ENCODE measurements at places on chromosomes 1 and 21. TPM values are rescaled to one million over a fixed set of nuclear protein-coding genes. Genes with fewer than 3 reads are reported as not detected.

GRCh38 chr1:31043631-31044030 is 21.9 kb downstream of the PUM1 start:
- DNase-seq = no peak

DNA sequence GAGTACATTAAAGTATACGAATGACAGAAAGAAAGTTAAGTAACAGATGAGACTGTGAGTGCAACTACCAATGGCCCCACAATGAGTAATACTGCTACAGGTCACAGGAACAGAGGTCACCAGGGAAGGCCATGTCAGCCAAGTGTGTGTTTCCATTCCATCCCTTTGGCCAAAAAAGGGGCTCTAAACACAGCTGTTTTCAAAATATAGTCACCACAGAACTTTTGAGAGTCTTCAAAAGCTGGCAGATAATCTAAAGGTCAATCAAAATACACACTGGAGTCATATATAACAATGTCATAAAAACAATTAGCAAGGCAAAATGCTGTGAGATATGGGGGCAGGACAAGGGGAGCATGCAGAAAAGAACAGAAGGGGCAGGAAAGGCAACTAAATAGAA is 10.2 kb downstream of the USP24 start:
- DNase-seq = no peak

DNA sequence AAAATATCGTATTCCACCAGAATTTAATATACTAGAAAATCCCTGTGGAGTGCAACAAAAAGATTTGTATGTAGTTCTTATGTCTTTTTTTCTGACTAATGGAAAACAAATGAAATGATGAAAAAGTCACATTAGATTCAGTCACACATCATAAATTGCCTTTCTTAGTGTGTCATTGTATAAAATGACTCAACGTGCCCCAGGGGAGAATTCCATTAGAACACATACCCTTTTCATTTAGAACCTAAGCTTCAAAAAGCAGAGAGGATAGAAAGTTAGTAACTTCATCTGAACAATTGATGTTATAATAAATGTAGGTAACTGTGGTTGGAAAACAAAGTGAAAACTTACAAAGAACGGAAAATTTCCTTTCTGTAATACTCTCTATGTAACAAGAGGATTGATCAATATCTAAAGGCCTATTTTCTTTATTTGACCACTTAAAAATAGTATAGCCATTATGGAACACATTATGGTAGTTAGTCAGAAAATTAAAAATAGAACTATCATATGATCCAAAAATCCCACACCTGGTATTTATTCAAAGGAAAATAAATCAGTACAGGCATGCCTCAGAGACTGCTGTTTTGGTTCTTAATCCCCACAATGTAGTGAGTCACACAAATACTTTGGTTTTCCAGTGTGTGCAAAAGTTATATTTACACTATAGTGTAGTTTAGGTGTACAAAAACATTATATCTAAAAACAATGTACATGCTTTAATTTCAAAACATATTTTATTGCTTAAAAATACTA is 1016.1 kb downstream of the KCNT2 start:
- peak; percentile 54 for DNase-seq

DNA sequence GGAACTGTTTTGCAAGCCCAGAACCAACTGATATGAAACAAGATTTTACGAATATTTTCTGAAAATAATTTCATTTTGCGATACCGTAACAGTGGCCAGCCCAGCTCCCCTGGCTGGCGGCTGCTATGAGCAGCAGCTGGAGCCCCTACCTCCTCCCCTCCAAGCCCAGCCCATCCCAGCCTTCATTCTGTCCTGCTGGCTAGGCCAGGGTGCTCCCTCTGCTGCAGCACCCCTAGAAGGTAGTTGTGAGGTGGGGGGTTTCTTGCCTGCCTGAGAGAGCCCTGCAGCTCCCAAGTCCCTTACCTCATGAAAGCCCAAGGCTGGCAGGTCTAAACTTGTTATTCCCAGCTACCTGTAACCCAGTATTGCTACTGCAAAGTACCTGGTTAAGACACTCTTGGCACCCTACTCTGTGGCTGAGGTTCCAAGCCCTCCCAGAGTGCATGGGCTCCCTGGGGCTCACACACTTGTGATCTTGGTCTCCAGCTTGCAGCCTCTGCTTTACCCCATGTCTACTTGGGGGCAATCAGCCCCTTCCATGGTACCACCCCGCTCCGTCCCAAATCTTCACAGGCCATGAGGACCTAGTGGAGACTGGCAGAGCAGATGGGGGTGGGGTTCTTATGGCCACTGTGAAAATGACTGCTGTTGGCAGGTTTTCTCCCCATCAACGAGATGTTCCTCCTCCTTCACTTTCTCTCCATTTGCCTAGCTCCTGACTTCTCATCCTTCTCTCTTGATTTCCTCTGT is 239.8 kb downstream of the TRABD2B start:
- DNase-seq = no peak

RAB7B gene
- 3.8 TPM for total RNA-seq

- DNase-seq = peak; percentile 49
Measured at GRCh38 chr1:28359592-28360239, 9.8 kb upstream of the PHACTR4 start.

- no peak for DNase-seq
Measured at GRCh38 chr21:29335720-29336119, 37.0 kb downstream of the BACH1 start.

SPRR2E gene
- not detected for total RNA-seq

PATJ gene
- 10.0 TPM for total RNA-seq

GRCh38 chr1:109268431-109269211 is 14.3 kb downstream of the PSRC1 start:
- no peak for DNase-seq

SLC1A7 gene
- 2.4 TPM for total RNA-seq

GRCh38 chr1:164510435-164510834 is 48.5 kb upstream of the PBX1 start:
- DNase-seq = peak; percentile 14

PMF1 gene
- 79.0 TPM for total RNA-seq

C8B gene
- not detected for total RNA-seq

SELL gene
- 5.0 TPM for total RNA-seq

GRCh38 chr1:60222360-60223115 is 149.0 kb upstream of the C1orf87 start:
- DNase-seq = no peak

DNA sequence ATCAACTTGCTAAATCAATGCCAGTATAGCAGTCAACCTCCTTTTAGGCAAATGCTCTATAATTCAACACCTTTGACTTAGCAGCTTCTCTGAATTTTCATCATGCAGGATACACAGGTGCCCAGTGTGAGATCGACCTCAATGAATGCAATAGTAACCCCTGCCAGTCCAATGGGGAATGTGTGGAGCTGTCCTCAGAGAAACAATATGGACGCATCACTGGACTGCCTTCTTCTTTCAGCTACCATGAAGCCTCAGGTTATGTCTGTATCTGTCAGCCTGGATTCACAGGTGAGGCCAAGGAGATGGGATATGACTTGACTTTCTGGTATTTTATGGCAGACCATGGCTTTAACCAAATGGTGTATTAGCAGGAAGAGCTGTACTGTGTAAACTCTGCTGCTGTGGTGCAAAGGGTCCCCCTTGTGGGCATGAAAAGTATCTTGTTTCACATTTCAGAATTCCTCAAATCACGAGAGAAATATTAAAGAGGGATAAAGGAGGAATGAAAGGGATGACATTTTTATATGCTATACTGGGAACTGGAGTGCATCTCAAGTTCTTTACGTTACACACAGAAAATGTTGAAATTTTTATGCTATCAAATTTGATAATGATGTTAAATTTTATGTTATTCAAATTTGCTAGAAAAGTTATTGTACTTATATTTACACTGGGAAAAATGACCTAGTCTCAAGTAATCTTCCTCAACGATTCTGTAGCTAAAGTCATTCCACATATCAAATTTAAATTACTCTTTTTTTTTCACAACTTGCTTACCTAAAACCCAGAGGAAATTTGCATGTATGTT is 88.9 kb downstream of the CRB1 start:
- DNase-seq = peak; percentile 58

- DNase-seq = no peak
Measured at GRCh38 chr21:32282992-32283391, 4.1 kb upstream of the MIS18A start.

- DNase-seq = no peak
Measured at GRCh38 chr1:1325288-1326074, 879 bp downstream of the CPTP start.

GRCh38 chr1:189804352-189804751 is 673.3 kb downstream of the BRINP3 start:
- no peak for DNase-seq

PPIAL4G gene
- total RNA-seq = not detected

DNA sequence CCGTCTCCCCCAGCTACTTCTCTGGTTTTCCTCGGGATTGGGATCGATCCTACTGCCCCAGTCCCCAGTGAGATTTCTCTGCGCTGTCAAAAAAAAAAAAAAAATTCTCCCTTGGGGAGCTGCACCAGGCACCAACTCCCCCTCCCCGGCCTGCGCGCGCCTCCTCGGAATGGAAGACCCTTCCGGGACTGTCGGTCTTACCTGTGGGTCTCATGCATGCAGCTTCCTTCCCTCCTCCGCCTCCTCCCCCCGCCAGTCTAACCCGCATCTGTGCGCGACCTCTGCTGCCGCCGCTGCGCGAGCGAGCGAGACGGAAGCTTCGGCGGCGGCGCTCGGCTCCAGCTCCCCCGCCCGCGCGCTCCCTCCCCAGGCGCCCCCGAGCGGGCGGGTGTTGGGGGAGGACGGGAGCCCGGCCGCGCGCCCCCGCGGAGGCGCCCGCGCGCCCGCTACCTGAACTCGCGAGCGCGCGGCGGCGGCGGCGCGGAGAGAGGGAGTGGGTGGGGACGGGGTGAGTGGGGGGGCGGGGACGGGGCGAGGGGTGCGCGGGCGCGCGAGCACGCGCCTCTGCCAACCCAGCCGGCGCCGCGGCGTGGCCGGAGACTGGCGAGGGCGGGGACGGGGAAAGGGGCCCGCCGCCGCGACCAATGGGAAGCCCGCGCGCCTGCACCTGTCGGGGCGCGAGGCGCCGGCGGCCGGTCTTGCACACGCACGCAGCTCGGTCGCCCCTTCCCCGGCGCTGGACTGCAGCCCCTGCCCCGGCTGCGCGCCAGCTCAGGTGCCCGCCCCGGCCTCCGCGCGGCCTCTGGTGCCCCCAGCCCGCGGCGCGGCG is at the start of gene SUSD4:
TSS of gene SUSD4 (minus strand) at position 321 of the 829 bp plus-strand sequence. CDS start 751 bp downstream, outside the sequence.
- DNase-seq = no peak

CLCA1 gene
- not detected for total RNA-seq

GRCh38 chr21:35281956-35282355 is 232.9 kb upstream of the RUNX1 start:
- DNase-seq = no peak

NGF gene
- not detected for total RNA-seq

DNA sequence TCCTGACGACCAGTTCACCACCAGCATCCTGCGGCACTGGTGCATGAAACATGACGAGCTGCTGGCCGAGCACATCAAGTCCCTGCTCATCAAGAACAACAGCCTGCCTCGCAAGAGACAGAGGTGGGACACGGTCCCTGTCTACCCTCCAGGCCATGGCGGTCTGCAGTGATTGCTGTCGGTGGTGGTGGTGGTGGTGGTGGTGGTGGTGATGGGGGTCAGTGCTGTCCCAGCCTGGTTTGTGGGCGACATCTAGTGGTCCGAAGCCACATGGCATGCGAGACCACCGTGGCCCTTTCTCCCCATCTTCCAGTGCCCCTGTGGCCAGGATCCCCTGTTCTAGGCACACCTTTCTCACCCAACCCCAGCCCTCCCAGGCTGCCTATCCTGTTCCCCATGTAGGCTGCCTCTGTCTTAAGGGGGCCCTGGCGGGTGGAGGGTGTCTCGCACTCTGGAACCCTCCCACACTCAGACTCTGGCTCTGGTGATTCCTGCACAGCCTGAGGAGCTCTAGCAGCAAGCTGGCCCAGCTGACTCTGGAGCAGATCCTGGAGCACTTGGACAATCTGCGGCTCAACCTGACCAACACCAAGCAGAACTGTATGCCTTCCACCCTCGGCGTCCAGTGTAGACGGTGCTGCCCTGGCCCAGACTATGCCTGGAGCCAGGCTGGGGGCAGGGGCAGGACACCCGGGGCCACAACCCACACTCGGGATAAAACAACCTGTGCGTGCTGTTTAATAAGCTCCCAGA is 3.2 kb upstream of the SLC27A3 start:
- no peak for DNase-seq

DNA sequence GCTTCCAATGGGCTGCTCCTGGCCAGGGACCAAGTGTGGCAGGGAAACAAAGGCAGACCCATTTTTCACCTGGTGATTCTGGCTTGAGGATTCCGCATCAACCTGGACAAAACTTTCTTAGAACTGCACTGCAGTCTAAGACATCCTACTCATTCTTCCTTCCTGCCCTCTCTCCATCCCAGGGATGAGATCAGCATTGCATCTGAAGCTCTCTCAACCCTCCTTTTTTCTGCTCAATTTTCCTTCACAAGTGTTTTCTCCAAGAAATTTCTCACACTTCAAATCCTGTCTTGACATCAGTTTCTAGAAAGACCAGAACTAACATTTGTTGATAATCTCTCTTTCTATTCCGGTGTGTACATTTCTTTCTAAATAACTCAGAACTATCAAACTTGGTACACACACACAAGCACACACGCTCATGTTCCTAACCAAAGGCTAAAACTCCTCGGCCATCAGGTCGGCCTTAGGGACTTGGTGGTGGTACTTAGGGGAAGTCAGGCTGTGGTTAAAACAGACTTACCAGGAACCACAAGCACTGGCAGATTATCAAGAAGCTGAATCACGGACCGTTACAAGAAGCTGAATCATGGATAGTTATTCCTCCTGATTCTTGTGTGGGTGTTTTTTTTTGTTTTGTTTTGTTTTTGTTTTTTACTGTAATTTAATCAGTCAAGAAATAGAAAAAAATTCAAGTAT is 21.0 kb upstream of the CXADR start:
- DNase-seq = peak; percentile 98

DNA sequence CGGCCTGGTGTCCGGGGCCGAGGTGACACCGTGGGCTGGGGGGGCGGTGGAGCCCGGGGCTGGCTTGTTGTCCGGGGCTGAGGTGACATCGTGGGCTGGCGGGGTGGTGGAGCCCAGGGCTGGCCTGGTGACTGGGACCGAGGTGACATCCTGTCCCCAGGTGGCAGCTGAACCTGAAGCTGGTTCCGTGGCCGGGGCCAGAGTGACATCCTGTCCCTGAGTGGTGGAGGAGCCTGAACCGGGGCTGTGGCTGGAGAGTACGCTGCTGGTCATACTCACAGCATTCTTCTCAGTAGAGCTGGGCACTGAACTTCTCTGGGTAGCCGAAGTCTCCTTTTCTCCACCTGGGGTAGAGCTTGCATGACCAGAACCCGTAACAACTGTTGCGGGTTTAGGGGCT is 15.8 kb downstream of the THBS3 start:
- DNase-seq = no peak

DNA sequence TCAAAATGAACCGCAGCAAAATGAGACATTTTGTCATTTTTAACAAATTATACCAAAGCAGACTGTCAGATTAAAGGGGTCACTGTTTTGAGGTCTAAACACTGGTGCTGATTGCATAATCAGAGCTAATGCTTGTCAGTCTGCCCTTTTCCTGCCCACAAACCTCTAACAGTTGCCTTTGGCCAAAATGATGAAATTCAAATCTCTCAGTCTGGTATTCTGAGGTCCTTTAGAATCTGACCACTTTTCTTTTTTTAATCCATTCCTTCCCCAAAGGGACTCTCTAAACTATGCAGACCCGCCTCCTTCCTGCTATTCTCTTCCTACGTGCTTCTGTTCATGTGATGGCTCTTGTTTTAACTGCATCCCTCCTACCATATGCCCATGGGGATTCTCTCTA is 145.2 kb upstream of the SPATA6 start:
- peak; percentile 19 for DNase-seq

GRCh38 chr1:89489047-89489729 is 35.4 kb upstream of the LRRC8B start:
- peak; percentile 53 for DNase-seq

Measured in H4 (cell line).